Activated CD4-positive, alpha-beta T cell treated with anti-CD3 and anti-CD28 coated beads for 1 hour (primary cell): ENCODE measurements at places on chromosomes 4 and X.

DNA sequence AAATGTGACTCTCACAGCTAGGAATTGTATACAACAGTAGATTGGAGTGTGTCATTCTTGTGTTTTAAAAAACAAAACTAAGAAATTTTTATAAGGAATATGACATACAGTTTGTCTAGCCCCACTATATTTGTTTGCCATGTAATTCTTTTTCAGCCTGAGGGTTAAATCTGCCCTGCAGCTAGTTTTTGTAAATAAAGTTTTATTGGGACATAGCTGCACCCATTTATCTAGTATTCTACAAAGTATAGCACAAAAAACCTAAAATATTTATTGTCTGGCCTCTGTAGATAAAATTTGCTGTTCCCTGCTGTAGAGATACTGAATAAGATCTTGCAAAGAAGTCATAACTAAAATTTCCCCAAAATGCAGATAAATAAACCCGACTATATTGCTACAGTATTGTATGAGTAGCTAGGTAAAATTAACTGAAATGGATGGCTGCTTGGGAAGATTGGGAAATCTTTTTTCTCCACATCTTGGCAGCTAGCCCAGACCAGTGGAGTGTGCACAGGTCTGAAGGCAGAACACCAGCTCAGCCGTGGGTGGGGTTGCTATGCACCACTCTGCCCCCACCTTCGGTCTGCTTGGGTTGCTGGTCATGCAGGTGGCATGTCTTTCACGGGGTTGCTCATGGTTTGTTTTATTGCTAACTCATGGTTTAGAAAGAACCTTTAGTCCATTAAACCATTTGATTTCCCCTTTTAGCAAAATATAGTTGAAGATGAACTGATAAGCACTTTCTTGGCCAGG is 127.9 kb downstream of the KLHL8 start:
- DNase-seq, result no peak

DNA sequence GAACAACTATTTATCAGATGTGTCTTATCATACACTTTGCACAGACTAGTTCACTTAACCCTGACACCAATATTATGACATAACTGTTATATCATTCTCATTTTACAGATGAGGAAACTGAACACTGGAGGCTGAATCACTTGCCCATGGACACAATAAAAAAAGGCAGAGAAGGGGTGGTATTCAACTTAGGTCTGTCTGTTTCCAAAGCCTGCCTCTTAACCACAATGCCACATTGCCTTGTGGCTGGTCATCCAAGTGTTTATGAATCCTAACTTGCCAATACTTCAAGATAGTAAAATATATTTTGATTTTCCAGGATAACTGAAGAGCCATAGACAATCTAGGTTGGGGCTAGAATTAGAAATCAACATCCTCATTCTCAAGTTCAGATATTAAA is 327.8 kb downstream of the NR3C2 start:
- DNase-seq, result no peak

- DNase-seq, result no peak
These were observed 190.3 kb upstream of the PSAPL1 start for GRCh38 chr4:7625071-7625470.

GRCh38 chrX:70301716-70302115 is 11.8 kb downstream of the KIF4A start:
- no peak for DNase-seq

GRCh38 chrX:149120459-149120858 is 384.6 kb downstream of the IDS start:
- no peak for DNase-seq
